Urinary bladder (tissue), 4 donors: ENCODE measurements at places on chromosomes 3 and 15. TPM values are rescaled to one million over a fixed set of nuclear protein-coding genes. Genes with fewer than 3 reads are reported as not detected.

Gene ADPRH
- 13.0 TPM for polyA plus RNA-seq

Gene MUSTN1
- 44.5 TPM for polyA plus RNA-seq

Gene ANKRD34C
- not detected for polyA plus RNA-seq

Gene NR2F2
- 66.2 TPM for polyA plus RNA-seq

Gene ACTRT3
- 2.4 TPM for polyA plus RNA-seq
